ENCODE measurements at places on chromosomes 12 and 14. TPM values are rescaled to one million over a fixed set of nuclear protein-coding genes. Genes with fewer than 3 reads are reported as not detected.
A peak's percentile ranks its signal among the peaks of the same experiment; 100 is the strongest.

DNA sequence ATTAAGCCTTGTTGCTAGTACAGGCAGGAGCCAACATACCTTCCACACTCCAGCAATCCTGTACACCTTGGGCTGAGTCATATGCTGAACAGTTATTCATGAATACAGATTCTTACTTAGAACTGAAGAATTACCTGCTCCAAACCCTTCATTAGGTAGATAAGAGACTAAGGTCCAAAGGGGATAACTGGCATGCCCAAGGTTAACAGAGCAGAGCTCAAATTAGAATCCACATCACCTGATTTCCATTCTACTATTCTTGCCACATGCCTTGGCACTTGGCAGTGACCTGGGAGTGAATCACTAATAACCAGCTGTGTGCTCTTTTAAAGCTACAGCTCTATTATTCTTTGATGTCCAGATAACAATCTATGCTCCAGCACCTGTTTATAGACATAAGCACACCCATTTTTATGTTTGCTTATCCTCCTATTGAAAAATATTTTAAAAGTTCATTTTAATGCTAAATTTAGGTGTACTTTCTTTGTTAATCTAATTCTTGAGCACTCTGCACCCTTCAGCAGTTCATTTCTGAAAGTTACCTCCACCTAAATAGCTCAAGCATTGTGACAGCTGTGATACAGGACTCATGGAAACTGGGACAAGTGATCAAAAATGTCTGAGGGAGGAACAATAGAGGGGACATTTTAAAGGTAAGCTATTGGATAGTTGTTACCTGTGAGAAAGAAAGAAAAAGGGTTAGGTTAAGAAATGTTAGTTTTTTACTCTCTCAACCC lies 19.4 kb downstream of the LPCAT3 start:
- H3K27me3 ChIP-seq, result no peaks in the 10 kb centered on the region
- peaks cover 32% of the 10 kb centered on the region for H3K36me3 ChIP-seq
- H3K4me3 ChIP-seq, result no peak overlapping the region
- peak overlapping the region; percentile 8 for H3K27ac ChIP-seq
- no peak for DNase-seq
- H3K4me1 ChIP-seq, result peaks cover 22% of the 10 kb centered on the region

GRCh38 chr12:51867371-51867770 lies 18.9 kb upstream of the FIGNL2 start:
- H3K4me3 ChIP-seq, result no peak overlapping the region
- no peak overlapping the region for H3K27ac ChIP-seq
- peaks cover 51% of the 10 kb centered on the region for H3K4me1 ChIP-seq
- peaks cover 8% of the 10 kb centered on the region for H3K27me3 ChIP-seq

DNA sequence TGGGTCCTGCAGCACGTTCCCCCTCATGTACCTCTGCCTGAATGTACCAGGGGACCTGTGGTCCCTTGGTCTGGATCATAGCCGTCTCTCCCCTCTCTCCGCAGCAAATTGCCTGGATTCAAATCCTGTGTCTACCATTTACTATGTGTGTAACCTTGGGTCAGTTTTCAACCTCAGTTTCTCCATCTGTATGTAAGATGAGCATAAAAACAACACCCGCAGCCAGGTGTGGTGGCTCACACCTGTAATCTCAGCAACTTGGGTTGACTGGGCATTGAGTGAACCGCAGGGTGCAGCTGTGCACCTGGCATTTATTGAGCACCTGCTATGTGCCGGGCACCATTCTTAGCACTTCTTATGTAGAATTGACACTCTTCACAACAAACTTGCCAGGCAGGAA lies 14.1 kb downstream of the CYP46A1 start:
- no peaks in the 10 kb centered on the region for H3K4me1 ChIP-seq
- H3K4me3 ChIP-seq, result no peak overlapping the region
- no peak for DNase-seq
- H3K36me3 ChIP-seq, result no peaks in the 10 kb centered on the region
- no peak overlapping the region for H3K27ac ChIP-seq
- H3K27me3 ChIP-seq, result no peaks in the 10 kb centered on the region

DNA sequence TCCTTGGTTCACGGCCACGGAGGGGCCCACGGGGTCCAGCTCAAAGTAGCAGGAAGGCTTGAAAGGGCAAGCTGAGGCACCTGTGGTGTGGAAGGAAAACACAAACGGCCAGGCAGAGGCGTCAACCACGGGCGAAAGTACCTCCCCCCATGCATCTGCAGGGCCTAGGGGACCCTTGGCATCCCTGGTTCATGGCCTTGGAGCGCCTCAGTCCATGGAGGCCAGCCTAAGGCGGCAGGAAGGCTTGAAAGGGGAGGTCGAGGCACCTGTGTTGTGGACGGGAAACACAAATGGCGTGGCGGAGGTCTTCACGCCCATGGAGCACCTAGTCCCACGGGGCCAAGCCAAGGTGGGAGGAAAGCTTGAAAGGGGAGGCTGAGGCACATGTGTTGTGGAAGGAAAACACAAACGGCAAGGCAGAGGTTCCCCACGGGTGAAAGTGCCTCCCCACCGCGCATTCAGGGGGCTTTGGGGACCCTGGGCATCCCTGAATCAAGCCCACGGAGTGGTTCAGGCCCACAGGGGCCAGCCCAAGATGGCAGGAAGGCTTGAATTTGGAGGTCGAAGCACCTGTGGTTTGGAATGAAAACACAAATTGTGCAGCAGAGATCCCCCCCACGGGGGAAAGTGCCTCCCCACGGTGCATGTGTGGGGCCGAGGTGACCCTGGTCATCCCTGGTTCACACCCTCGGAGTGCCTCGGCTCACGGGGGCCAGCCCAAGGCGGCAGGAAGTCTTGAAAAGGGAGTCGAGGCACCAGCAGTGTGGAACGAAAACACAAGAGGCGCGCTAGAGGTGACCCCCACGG lies 380.8 kb downstream of the ALG10 start:
- H3K4me3 ChIP-seq, result no peak overlapping the region
- H3K27ac ChIP-seq, result no peak overlapping the region
- H3K36me3 ChIP-seq, result no peaks in the 10 kb centered on the region
- H3K4me1 ChIP-seq, result no peaks in the 10 kb centered on the region

DNA sequence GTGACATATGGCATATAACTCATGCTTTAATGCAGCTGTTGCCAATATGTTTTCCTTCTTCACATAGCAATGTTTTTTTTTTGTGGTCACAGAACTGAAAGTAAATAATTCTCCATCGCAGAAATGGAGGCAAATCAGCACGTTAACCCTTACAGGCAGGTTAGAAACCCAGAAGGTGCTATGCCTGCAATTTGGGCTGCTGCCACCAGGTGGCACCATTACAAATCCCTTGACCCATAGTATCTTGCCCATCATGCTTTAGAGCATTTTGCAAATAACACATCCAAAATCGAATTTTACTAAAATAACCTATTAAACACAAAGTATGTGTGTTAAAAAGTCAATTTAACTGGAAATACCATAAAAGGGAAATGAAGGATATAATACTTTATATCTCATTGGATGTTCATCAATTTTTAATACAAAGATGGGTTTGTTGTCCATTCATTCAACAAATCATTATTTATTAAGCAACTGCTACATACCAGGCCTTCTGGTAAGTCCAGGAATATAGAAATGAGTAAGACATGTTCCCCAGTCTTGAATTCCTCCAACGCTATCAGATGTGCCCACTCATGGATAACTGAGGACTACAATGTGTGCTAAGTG lies 340.1 kb downstream of the GLT1D1 start:
- H3K36me3 ChIP-seq, result no peaks in the 10 kb centered on the region
- no peak overlapping the region for H3K4me3 ChIP-seq
- H3K27ac ChIP-seq, result no peak overlapping the region
- no peak for DNase-seq
- H3K4me1 ChIP-seq, result no peaks in the 10 kb centered on the region

DNA sequence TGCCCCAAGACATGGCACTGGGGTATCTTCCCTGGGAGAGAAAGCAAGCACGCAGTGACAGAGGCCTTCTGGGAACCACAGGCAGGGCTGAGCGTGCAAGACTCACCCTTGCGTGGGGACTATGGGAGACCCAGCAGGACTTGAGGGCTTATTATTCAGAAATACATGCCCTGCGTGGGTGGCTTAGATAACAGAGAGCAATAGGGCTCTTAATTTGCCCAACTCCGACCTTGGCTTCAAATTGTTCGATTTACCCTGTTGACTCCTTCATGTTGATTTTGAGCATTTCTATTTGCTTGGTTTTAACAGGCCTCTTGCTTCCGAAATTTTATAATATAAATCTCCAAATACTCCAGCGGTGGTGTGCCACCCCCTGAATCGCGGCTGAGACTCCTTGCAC lies 5.1 kb upstream of the SERPINA1 start:
- H3K27me3 ChIP-seq, result no peaks in the 10 kb centered on the region
- no peak overlapping the region for H3K27ac ChIP-seq
- H3K4me3 ChIP-seq, result no peak overlapping the region
- no peaks in the 10 kb centered on the region for H3K36me3 ChIP-seq
- H3K4me1 ChIP-seq, result peaks cover 72% of the 10 kb centered on the region
- no peak for DNase-seq

DNA sequence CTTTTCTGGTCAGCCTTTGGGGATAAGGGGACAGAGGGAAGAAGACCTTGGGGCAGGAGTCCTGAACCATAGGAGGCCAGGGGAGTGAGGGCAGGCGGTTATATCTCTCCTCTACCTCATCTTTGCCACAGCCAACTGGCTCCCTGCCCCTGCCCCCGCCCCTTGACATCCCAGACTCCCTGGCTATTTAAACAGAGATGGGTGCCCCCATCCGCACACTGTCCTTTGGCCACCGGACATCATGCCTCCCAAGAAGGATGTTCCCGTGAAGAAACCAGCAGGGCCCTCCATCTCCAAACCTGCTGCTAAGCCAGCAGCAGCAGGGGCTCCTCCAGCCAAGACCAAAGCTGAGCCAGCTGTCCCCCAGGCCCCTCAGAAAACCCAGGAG lies 1.3 kb downstream of the MYL6B start:
- no peak overlapping the region for H3K27ac ChIP-seq
- H3K27me3 ChIP-seq, result no peaks in the 10 kb centered on the region
- DNase-seq, result no peak
- H3K4me1 ChIP-seq, result peaks cover 5% of the 10 kb centered on the region

- H3K36me3 ChIP-seq, result no peaks in the 10 kb centered on the region
- no peaks in the 10 kb centered on the region for H3K27me3 ChIP-seq
- no peak overlapping the region for H3K4me3 ChIP-seq
- peak overlapping the region; percentile 3 for H3K27ac ChIP-seq
- H3K4me1 ChIP-seq, result peaks cover 24% of the 10 kb centered on the region
Observed at GRCh38 chr14:91348845-91349465, 68.7 kb downstream of the CCDC88C start.

POTEG gene
- not detected for total RNA-seq

SLC22A17 gene
- total RNA-seq, result 13.2 TPM

NPFF gene
- total RNA-seq, result not detected

SUSD6 gene
- total RNA-seq, result 77.4 TPM
